ENCODE measurements at places on chromosomes 4 and X. TPM values are rescaled to one million over a fixed set of nuclear protein-coding genes. Genes with fewer than 3 reads are reported as not detected.

ZFYVE28 gene
- 0.70 TPM for total RNA-seq

IQCM gene
- not detected for total RNA-seq

SFRP2 gene
- total RNA-seq: not detected

RBMX2 gene
- 22.6 TPM for total RNA-seq

GAB3 gene
- not detected for total RNA-seq

OPRPN gene
- not detected for total RNA-seq

DTHD1 gene
- not detected for total RNA-seq

SLC9A7 gene
- 21.3 TPM for total RNA-seq

RTL9 gene
- total RNA-seq: 0.26 TPM

MAGEE1 gene
- total RNA-seq: 0.66 TPM

FAM156A gene
- total RNA-seq: 37.0 TPM

SLITRK2 gene
- not detected for total RNA-seq

CXorf49 gene
- not detected for total RNA-seq

ZNF185 gene
- 5.9 TPM for total RNA-seq

VSIG4 gene
- total RNA-seq: not detected

ZFP92 gene
- total RNA-seq: 0.09 TPM

MCF2 gene
- not detected for total RNA-seq
